Muscle of back (tissue), 13 donors: ENCODE measurements at places on chromosomes 3 and 15. TPM values are rescaled to one million over a fixed set of nuclear protein-coding genes. Genes with fewer than 3 reads are reported as not detected.
A peak's percentile ranks its signal among the peaks of the same experiment; 100 is the strongest.

HTR3E gene
- polyA plus RNA-seq, result not detected

SLC6A20 gene
- 0.15 TPM for polyA plus RNA-seq

DNA sequence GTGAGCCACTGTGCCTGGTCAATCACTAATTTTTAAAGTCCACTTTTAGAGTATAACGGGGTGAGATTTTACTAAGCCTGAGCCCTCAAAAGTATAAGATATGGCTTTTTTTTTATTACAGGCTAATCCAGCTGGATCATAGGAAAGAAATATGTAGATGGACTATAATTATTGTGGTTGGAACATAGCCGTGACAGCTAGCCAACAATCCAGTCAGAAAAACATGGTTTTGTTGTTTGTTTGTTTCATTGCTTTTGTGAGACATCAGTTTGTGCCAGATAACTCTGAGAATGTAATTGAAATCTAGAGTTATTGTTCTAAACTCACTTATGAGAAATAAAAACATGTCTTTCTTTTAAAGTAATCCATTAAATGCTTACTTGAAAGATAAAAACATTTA lies 37.3 kb upstream of the ATOSA start:
- peak; percentile 36 for DNase-seq

SLC22A14 gene
- not detected for polyA plus RNA-seq
